ENCODE measurements at places on chromosomes 6 and 20. TPM values are rescaled to one million over a fixed set of nuclear protein-coding genes. Genes with fewer than 3 reads are reported as not detected.

The R3HDML gene
- total RNA-seq = not detected

The SMLR1 gene
- total RNA-seq = not detected

The LZTS3 gene
- 13.8 TPM for total RNA-seq

The SPATS1 gene
- not detected for total RNA-seq

The ENPP5 gene
- 0.43 TPM for total RNA-seq

The TCP11 gene
- 0.32 TPM for total RNA-seq

The NPEPL1 gene
- 23.7 TPM for total RNA-seq

The SULF2 gene
- total RNA-seq = 3.5 TPM

The SEMG1 gene
- not detected for total RNA-seq

The HSPA1B gene
- total RNA-seq = 148 TPM

The PTCRA gene
- not detected for total RNA-seq

The BFSP1 gene
- total RNA-seq = 2.9 TPM

The SYCP2 gene
- 3.0 TPM for total RNA-seq

The GABRR2 gene
- total RNA-seq = 0.32 TPM

The DOP1A gene
- 44.0 TPM for total RNA-seq

The RGS17 gene
- 1.3 TPM for total RNA-seq

The CCN6 gene
- total RNA-seq = not detected

All from fibroblast of villous mesenchyme (primary cell).